ENCODE measurements at places on chromosomes 5 and 9.

DNA sequence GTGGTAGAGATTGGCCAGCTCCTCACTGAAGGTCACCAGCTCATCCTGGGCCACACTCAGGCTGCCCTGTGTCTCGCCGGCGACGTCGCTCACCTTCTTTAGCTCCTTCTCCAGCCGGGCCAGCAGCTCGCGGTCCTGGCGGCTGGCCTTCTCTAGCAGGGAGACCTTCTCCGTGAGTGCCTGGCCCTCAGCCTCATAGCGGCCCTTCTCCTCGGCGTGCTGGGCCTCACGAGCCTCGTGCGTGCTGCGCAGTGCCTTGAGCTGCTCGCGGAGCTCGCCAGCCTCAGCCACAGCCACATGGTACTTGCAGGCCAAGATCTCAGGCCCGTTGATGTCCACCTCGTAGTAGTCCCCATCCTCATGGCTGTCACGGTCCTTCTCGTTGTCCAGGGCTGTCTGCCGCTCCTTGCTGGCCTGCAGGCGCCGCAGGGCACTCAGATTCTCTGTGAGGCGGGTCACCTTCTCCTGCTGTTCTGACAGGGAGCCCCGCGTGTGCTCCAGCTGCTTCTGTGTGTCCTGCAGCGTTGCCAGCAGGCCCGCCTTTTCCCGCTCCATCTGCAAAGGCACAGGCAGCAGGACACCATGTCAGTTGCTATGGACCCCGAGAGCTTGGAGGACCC, 45.5 kb downstream of the BICD2 start:
- no peak for DNase-seq

DNA sequence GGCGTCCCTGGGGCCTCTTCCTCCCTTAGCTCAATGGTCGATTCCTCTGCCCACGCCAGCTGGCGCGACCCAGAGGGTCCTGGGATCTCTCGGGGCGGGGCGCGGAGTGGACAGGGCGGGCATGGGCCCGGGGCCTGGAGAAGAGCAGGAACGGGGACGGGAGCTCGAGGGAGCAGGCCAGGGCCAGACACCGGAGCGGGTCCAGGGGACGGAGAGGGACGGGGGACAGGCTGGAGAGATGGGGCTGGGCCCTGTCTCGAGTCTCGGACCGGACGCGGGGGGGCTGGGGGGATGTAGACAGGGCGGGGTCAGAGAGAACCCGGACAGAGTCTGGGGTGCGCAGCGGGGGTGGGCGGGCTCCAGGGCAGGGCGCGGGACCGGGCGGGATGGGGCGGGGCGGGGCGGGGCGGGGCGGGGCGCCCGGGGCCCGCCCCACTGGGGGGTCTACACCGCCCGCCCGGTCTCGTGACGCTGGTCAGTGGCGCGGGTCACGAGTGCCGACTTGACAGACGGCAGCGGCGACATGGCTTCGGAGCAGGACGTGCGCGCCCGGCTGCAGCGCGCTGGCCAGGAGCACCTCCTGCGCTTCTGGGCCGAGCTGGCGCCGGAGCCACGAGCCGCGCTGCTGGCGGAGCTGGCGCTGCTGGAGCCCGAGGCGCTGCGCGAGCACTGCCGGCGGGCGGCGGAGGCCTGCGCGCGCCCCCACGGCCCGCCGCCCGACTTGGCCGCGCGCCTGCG, at the start of gene UAP1L1:
TSS of gene UAP1L1 (plus strand) at position 508 of the 738 bp plus-strand sequence. CDS start at position 524, 16 bp downstream.
- DNase-seq = peak; percentile 71

- DNase-seq = no peak
Observed at GRCh38 chr5:57770039-57770438, 287.4 kb upstream of the ACTBL2 start.

DNA sequence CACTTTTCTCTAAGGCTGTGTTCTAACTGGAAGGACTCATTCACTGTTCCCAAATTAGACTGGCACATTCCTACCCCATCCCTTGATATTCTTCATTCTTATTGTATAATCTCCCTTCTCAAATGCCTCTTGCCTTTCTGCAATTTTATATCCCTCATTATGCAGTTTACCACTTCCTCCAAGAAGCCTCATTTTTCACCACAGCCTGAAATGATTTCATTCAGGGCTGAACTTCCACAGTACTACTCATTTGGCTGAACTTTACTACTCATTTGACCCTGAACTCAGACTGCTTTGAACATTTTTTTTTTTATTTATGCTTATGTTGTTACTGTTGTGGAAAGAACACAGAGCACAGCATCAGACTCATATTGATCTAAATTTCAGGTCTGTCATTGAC, 32.7 kb downstream of the GRIA1 start:
- DNase-seq = no peak

All from CD4-positive, CD25-positive, alpha-beta regulatory T cell (primary cell).